Activated CD4-positive, alpha-beta T cell treated with anti-CD3 and anti-CD28 coated beads for 36 hours (primary cell): ENCODE measurements at places on chromosomes 3 and 15.

DNA sequence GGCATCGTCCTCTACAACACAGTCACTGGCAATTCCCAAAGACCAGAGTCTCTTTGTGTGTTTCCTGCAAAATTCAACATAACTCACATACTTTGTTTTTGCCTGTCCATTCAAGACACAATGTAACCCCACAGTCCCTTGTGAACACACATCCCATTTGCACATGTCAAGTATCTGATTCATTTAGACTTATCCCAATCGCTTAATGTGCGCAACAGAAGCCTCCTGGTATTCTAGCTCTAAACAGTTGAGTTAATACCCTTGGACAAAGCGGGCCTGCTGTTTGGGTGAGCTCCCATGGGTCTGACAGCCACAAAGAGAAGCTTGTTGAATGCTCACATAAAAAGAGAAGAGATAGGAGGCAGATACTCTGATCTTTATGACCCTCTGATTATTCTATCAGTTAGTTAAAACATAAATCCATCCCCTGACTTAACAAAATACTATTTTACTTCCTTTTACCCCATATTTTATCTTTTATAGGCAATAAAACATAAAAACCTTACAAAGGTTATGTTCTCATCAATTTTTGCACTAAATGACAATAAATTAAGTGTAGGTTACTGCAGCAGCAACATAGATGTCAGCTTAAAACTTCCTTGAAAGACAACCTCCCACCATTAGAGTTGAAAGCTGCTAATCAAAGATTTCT, 79.4 kb downstream of the ANXA2 start:
- DNase-seq = no peak

DNA sequence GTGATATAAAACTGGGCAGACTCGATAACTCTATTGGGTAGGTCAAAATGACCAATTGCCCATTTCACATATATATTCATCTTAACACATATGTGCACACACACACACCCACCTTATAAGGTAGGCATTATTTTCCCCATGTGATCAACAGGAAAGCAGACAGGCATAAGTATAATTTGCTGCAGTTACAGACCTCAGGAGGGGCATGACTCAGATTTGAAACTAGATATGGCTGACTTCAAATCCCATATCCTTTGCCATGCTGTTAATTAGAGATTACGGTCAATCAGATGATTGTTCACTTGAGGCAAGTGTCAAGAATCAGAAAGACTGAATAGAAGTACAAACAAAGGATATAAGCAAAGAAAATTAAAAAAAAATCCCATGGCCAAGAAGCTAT, 910.6 kb downstream of the NTRK3 start:
- DNase-seq = no peak

- no peak for DNase-seq
These were observed 45.5 kb upstream of the TNFSF10 start for GRCh38 chr3:172568701-172569100.

DNA sequence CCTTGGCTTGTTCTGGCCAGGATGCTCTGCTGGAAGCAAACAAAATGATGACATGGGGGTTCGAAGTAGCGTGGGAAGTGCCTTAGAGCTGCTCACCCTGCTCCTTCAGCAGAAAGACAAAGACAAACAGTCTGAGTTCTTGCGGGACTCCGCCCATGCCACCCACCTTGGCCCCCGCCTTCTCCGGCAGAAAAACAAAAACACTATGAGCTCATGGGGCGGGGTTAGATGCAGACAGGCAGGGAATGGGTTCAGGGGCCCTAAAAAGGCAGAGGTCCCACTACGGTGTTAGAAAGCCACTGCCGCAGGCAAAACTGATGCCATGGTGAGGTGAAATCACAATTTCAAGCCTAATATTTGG, 9.7 kb upstream of the NCKIPSD start:
- DNase-seq = no peak

GRCh38 chr15:28927043-28927442, 41.3 kb downstream of the APBA2 start:
- DNase-seq = no peak
